ENCODE measurements at places on chromosomes 5 and 9.

DNA sequence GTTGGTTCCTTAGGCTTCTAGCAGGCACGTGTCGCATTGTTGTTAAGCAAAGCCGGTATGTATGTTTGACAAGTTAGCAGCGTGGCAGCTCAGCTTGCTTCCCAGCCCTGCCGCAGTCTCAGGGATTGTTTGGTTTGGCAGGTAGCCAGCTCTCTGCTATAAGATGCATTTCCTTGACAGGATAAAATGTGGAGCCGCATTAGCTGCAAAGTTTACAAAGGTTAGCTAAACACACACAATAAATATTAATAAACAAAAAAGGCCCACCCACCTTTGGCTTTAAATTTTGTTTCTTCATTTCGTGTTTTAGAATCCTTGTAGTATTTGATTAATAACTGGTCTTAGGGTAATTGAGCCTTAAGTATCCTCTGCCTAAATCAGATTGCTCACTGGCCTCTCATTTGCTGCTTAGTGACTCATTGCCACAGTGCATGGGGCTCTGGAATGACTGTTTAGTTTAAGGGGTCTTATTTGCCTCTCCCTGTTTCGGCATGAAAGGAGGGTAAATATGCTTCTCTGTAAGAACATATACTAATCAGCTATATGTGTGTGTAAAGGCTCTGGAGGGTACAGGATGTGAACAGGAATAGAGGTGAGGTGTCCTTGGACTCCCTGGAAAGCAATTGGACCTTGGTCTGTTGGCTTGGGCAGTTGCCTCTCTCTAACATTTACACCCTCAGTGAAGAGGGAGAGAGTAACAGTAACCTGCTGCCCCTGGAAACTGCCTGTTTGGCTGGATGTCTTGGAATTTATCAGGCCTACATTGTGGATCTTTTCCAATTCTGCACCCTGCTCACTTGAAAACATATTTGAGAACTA is 122.0 kb downstream of the GDNF start:
- no peak for DNase-seq

DNA sequence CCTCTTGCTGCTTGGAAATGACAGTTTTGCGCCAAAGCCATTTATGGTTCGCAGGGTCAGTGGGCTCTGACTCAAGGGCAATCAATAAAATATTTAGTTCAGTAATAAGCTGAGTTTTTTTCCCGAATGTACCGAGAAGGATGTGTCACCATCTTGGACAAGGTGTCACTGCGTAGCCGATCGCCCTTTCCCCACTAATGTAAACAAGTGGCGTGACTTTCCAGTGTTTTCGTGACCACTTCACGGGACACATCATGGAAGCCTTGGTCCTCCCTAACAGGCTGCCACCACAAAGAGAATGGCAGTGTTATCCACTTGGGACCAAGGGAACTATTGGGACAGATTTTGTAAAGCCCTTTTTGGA is 16.4 kb downstream of the ISL1 start:
- DNase-seq: no peak

GRCh38 chr9:97767891-97768290 is 70.8 kb upstream of the XPA start:
- DNase-seq: no peak

DNA sequence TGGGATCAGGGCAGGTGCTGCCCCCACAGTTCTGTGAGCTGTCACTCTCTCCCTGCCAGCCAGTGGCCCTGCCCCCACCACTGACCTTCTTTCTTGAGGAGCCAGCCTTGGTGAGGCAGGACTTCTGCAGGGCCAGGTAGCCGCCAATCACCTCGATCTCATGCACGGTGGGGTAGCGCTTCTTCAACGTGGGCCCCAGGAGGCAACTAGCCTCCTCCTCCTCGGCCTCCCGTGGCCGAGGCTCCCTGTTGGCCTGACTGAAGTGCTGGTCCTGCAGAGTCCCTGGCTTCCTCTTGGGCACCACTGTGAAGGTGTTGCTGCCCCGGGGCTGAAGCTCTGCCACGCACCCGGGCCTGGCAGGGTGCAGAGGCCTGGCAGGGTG is 1.6 kb downstream of the TPRN start:
- no peak for DNase-seq

- peak; percentile 8 for DNase-seq
These were observed 43.7 kb downstream of the AK8 start for GRCh38 chr9:132834343-132834742.

DNA sequence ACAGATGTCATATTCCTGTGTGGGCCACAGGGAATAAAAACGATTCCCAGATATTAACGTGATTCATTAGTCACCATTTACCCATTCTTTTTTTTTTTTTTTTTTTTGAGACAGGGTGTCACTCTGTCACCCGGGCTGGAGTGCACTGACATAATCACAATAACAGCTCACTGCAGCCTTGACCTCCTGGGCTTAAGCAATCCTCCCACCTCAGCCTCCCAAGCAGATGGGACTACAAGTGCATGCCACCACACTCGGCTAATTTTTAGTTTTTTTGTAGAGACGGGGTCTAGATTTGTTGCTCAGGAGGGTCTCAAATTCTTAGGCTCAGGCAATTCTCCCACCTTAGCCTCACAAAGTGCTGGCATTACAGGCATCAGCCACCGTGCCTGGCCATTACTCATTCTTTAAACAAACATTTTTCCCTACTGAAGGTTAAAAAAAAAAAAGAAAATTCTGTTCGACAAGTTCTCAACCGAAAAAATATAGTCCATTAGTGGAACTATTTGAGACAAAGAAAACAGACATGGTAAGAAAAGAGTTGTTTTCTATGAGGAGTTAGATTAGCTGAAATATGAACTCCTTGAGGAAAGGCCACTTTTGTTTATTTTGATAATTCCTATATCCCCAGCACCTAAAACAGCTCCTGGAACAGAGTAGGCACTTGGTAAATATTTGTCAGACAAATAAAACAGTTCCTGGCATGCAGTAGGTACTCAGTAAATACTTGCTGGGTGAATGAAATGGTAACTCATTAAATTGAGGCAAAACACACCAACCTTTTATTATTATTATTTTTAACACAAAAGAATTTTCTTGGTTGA is 32.1 kb upstream of the PDCL start:
- DNase-seq: no peak

GRCh38 chr5:73519531-73520283 is 21.5 kb downstream of the BTF3 start:
- no peak for DNase-seq

DNA sequence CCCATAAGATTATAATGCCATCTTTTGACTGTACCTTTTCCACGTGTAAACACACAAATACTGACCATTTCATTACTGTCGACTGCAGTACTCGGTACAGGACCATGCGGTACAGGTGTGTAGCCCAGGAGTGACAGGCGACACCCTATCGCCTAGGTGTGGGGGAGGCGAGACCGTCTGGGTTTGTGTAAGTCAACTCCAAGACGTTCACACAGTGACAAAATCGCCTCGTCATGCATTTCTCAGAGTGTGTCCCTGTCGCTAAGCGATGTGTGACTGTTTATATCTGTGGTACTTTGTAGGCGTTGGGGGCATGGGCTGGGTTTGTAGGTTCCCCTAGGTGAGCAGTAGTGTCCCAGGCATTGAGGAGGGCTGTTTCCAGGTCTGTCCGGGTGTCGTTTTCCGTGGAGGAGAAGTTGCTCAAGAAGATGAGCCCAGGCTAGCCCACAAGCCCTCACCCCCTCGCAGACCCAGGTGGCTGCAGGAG is 20.3 kb downstream of the NEK6 start:
- DNase-seq: no peak

All from mesenteric fat pad (tissue), 1 donor.